ENCODE measurements at places on chromosomes 4 and X.

- DNase-seq, result no peak
Observed at GRCh38 chr4:145580906-145581305, 38.3 kb upstream of the MMAA start.

DNA sequence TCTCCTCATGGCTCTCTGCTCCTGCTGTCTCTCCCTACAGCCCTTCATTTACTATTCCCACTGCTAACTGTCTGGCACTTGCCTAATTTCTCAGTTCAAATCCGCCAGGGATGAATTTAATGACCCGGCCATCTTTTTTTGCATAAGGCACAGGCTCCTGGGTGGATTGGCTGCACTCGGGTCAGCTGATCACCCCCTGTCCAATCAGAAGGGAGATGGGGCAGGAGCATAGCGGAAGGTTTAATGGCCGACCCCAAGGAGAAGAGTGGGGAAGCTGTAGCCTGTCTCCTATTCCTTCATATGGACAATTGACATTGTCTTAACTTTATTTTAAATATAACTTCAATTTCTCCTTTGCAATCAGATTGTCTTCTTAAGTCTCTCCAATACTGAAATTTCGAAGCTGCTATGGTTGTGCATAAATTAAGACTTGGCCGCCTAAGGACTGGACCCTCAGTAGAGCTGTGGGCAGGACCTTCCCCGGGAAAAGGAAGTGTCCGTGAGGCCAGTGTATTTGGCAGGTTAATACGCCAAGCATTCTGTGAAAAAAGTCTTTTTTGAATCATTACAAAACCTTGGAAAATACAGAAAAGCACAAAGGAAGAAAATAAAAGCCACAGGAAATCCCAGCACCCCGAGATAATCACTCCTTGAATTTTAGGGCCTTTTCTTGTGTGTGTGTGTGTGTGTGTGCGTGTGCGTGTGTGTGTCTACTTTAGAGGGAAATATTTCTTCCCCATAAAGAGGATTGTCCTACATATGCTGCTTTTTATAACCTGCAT is 55.5 kb downstream of the SMIM20 start:
- no peak for DNase-seq

DNA sequence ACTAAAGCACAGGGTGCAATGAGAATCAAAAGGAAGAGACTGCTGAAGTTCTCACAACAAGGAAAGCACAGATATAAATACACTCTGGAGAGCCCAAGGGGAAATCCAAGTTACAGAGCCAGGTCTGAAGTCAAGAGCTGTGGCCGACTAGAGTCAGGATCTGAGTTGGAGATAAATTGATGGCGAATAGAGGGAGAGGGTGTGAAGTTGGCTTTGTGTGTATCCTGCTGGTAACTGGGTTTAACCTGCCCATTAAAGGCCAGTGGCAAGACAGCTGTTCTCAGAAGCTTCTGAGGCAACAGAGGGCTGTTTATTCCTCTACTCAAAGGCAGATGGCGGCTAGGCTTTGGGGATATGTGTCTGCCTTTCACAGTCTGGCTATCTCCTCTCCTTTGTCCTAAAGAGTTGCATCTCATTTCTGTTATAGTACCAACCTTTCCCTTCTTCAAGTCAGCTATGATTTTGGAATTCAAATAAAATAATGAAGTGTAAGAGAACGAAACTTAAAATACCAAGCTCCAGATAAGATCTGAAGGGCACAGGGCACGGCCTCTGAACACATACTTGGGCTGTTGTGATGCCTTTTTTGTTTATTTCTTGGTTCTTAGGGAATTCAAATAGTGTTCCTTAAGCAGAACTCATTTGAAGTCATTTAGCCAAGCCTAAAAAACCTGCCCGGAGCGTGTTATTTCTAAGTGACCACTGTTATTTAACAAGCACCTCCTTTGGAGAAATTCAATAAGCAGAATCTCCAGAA is 142.1 kb downstream of the APBB2 start:
- DNase-seq, result no peak

DNA sequence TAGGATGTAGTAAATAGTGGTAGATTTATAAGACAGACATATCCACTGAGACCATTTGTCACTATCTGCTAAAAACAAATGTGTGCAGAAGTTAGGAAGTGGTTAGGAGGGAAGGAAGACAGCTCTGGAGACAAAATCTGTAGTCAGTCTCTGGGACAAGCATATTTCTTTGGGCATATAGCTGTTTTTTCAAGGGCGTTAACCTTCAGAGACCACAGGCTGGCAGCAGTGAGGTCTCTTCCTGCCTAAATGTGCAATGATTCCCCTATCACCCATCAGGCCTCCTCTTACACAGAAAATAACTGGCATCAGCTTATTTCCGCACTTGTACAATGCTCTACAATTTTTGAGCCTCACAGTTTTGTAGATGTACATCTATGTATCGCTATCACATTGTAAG is 6.5 kb downstream of the TMEM150C start:
- no peak for DNase-seq

DNA sequence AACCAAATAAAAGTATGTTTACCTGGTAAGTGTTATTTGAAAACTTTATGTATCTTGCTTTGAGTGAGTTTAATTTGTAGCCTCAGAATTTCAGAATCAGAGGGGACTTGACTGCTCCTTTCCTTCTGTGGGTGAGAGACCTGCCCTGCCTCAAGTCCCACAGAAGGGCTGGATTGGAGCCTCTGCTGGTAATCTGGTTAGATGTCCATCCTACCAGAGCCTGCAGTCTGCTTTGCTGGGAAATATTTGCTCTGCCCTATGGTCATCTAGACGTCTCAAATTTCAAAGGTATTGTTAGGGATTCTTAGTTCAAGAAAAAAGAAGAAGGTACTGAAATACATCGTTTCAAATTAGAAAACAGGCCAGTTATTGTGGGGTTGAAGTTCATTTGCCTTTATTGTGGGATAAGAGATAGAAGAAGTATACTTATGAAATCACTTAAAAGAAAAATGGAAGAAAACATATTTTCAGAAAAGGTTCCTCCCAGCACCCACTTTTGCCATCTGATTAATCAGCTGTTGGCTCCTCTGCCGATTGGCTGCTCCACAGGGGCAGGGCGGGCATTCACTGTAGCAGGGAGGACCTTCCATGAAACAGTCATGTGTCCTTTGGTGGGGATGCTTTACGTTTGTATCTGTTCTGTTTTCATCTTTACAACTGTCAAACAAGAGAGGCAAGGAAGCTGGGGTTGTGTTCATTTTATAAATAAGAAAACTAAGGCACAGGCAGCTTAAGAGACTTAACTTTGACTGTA is 73.3 kb upstream of the TLR2 start:
- DNase-seq, result no peak

GRCh38 chr4:2924286-2924685 is 38.9 kb downstream of the NOP14 start:
- no peak for DNase-seq

- no peak for DNase-seq
Observed at GRCh38 chrX:68114573-68115129, 318.6 kb downstream of the OPHN1 start.

GRCh38 chr4:106746451-106746850 is 289.7 kb downstream of the DKK2 start:
- DNase-seq, result no peak

- DNase-seq, result no peak
Observed at GRCh38 chrX:109943092-109943739, 59.7 kb upstream of the TMEM164 start.

- no peak for DNase-seq
Observed at GRCh38 chr4:48290146-48290772, 20.6 kb upstream of the TEC start.

GRCh38 chr4:170110285-170110672 is 20.5 kb upstream of the AADAT start:
- no peak for DNase-seq

GRCh38 chr4:128346054-128346716 is 58.6 kb upstream of the PGRMC2 start:
- no peak for DNase-seq

DNA sequence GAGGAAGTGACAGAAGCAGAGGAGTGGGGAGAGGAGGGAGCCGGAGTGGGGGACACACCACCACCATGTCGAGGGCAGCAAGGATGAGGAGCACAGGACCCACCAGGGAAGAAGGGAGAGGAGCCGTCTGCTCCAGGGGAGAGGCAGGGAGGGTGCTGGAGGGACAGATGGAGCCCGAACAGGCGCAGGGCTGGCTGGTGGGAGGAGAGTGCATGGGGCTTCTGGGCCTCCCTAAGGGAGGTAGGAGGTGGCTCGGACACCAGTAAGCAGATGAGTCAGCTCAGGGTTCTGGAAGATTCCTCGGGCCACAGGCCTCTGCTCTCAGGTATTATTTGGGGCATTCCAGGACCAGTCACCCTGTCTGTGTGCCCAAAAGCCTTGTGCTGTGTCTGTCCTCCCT is 29.8 kb downstream of the ATP2B3 start:
- DNase-seq, result no peak

- DNase-seq, result no peak
Observed at GRCh38 chr4:108777388-108777787, 14.5 kb upstream of the ETNPPL start.

DNA sequence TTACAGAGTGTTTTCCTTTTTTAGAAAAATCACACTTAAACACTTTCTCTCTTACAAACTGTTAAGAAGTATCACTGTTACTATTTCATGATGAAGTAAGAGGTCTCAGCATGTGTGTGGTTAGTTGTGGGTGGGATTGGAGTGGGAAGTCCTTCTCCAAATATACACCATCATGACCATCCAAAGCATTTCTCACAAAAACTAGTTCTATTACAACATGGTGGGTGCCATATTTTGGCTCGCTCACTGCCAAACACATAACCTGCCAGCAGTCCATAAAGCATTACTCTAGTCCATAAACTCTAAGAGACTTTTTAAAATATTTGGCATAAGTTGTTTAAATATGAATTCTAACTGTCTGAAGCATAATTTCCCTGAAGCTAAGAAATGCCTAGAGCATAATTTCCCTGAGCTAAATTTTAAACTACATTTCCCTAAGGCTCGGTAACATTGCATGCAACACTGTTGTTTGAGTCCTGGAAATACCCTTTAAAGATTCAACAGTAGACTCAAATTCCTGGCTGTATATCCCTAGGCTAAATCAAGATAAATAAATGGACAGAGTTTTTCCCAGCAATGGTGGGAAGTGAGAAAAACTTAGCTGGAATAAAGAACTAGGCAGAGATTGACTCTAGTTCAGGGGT is 415.0 kb upstream of the INTU start:
- no peak for DNase-seq

- DNase-seq, result no peak
Observed at GRCh38 chrX:47316276-47317025, 53.9 kb upstream of the ZNF157 start.

DNA sequence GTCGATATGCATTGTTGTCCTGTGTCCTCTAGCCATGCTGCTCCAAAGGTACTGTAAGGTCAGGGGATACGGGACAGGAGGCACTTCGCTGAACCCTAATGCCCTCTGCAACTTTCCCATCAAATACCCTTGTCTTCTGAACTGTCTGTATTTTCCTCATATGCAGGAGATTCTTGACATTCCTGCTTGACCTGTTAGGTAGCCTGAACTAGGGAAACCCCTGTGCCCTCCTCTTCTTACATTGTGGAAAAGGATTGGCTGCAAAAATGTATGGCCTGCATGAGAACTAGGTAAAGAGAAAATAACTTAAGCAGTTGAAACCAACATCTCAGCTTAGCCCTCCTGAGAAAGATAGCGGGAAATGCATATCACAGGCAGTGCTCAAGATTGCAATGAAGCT is 11.4 kb downstream of the RTL8B start:
- DNase-seq, result no peak

GRCh38 chrX:14673236-14673635 is 143.9 kb downstream of the GLRA2 start:
- DNase-seq, result no peak

DNA sequence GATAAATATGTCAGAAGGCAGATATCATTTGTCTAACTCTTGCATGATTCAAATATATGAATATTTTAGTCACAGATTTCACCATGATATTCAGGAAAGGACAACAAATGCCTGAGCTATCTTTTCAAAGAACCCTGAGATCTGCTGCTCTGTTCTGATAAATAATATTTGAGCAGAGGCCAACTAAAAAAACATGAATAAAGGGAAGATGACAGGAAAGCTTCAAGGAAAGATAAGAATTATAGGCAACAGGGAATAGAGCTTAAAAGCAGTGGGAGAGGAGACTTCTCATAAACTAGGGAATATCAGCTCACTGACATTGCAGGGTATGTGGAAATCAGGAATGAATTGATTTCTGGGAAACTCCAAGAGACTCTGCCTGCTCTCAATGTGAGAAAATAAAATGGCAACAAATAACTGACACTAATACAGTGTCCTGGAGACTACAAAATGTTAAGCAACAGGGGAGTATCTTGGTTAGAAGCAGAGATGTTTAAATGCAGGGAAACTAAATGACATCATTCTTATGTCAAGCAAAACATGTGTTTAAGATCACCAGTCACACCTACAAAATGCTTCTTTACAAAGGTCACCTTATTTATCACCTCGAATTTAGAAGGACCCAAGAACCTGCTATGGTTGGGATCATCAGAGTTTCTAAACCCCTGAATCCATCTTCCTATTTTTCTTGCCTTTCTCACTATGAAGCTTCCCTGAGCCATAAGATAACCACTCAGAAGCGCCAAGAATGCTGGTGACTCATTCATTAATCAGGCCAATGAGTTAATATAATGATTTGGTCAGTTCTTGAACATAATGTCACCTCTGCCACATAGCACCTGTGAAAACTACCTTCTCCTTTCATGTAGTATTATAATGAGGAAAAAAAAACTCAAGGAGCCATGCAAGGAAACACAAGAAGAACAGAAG is 78.1 kb downstream of the NDST3 start:
- no peak for DNase-seq

GRCh38 chr4:80141543-80141942 is 55.8 kb upstream of the PRDM8 start:
- no peak for DNase-seq

DNA sequence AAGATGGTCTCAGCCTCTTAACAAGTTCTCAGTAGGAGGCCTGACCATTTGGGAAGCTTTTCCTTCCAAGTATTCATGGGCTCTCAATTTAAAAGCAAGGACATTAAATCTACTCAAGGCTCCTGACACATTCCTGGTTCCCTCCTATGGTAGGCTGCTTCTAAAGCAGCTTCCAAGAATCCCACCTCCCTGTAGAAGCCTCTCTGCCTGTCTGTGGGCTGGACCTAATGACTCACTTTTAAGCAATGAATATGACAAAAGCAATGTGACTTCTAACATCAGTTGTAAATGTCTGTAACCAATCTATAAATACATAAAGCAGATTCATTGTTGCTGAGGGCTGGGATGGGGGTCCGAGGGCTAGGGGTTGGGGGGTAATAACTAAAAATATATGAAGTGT is 99.5 kb upstream of the FAM9B start:
- DNase-seq, result no peak

DNA sequence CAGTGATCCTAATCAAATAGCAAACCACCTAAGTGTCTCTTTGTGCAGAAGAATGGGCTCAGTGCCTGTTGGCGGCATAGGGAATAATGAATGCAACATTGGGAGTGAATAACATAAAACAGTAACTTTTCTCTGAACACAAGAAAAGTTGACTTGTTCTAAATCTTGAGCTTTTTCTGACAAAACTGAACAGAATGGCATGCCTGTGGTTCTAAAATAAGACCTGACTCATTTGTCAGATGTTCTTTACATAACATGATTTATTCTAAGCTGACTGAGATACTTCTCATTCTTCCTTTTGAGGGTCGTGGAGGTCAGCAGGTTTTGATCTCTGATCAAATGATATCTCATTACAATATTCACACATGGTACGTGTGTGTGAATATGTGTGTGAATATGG is 165.4 kb upstream of the WDR1 start:
- DNase-seq, result no peak

- DNase-seq, result no peak
Observed at GRCh38 chr4:182089326-182089725, 153.9 kb upstream of the TENM3 start.

GRCh38 chr4:146245850-146246249 is 31.5 kb downstream of the REELD1 start:
- DNase-seq, result no peak

GRCh38 chrX:72306851-72307645 is 1.3 kb upstream of the CITED1 start:
- DNase-seq, result peak; percentile 50

Measured in NCI-H2107 (cell line).